NCI-H1436 treated with DMSO at 0.1 percent for 48 hours (cell line): ENCODE measurements at places on chromosomes 16 and 17.

GRCh38 chr17:1904273-1905182 is 74.7 kb downstream of the RPA1 start:
- DNase-seq = peak; percentile 43

DNA sequence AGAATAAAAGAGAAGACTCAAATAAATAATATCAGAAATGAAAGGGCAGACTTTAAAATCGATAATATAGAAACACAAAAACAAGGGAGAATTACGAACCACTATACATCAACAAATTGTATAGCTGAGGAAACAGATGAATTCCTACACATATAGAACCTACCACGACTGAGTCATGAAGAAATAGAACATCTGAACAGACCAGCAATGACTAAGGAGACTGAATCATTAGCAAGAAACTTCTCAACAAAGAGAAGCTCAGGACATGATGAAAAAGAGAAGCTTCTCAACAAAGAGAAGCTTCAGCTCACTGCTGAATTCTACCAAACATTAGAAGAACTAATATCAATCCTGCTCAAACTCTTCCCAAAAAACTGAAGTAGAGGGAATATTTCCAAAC is 255.9 kb downstream of the CEP112 start:
- DNase-seq = no peak

GRCh38 chr17:70332356-70333210 is 163.3 kb downstream of the KCNJ2 start:
- peak; percentile 85 for DNase-seq

DNA sequence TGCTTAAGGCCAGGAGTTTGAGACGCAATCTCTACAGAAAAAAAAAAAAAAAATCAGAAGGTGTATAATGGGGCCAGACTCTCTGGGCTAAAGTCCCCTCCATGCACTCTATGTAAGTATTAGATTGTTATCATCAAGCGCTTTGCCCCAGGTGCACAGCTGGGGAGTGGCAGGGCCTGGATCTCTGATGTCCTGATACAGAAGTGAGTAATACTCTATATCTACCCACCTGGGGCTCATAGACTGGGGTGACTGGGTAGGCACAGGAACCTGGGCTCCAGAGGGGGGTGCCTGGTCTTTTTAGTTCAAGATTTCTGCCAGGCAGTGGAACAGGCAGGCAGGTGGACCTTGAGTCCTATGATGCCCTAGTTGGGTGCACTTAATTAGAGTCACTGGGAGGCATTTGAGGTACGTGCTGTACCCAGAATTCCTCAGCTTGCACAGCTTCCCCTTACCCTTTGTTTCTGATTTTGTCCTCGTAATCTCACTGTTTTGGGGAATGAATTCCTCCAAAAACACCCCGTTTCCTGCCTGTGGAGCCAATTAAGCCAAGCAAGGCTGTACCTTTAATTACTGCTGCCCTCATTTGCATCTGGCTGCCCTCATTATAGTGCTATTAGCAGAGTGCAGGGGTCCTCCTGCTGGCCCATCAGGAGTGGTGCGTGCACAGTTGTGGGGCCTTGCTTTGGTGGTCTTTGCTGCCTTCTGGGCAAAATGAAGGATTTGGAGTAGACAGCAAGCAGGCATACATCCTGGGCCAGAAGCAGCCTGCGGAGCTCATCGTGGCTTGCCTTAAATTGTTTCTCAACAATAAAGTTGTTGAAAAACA is 239.0 kb downstream of the SNX29 start:
- no peak for DNase-seq

DNA sequence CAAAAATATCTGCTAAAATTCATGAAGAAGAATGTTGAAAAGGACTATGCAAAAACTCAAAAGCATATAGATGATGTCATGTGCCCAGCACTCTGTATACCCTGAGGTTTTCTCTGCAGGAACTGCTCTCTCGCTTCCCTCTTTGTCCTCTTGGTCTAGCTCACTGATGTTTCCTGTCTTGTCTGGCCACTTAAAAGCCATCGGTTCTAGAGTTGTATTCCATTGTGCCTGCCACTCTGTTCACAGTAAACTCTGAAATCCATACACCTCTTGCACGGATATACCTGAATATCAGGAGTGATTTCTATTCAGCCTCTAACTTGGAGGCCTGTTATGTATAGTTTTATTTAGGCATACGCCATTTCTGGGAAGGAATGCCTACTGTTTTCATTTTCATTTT is 101.0 kb upstream of the CNTNAP4 start:
- DNase-seq = no peak

- no peak for DNase-seq
These were observed 14.2 kb upstream of the NFATC3 start for GRCh38 chr16:68070806-68071517.

GRCh38 chr17:33520426-33521330 is 227.6 kb upstream of the ASIC2 start:
- DNase-seq = no peak
